ENCODE measurements at places on chromosomes 2 and 18.

DNA sequence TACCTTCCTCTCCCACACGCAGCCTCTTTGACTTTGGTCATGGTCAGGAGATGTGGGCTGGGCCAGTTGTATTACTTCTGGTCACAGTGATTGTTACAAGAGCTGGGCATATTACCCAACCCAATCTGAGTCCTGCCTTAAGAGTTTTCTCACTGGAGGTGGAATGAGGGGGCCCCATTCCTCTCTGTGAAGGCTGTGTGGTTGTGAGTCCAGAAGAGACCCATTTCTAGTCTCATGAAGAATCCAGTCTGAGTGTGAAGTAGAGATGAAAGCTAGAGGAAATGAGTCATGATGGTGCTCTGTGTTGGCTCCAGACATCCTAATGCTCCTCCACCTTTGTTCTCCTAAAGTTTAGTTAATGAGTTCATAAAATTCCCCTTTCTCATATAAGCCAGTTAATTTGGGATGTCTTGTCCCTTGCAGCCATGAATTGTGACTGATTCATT is 50.8 kb upstream of the RASGRP3 start:
- no peak for DNase-seq

GRCh38 chr2:175576270-175576669 is 394.8 kb upstream of the ATP5MC3 start:
- DNase-seq, result no peak

- DNase-seq, result peak; percentile 4
Observed at GRCh38 chr2:238158509-238159070, at the start of gene ERFE. Gene ERFE, plus strand, starts transcription at chr2:238158970. Its CDS starts 38 bp downstream, at chr2:238159008.

DNA sequence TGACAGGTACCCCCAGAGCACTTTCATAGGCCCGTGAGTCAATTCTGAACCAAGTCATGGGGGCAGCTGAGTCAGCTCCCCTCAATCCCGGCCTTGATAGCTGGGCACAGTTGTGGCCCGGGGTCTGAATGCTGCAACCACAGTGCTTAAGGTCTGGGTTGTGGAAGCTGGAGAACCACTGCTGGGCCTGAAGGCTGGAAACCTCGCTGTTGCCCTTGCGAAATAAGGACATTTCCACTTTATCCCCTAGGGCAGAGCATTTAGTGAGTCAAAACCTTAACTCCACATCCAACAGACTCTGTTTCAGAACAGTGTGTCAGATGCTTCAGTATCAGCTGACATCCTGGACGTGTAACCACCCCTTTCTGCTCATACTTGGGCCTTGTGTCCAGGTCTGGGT is 58.6 kb downstream of the SP110 start:
- peak; percentile 82 for DNase-seq

DNA sequence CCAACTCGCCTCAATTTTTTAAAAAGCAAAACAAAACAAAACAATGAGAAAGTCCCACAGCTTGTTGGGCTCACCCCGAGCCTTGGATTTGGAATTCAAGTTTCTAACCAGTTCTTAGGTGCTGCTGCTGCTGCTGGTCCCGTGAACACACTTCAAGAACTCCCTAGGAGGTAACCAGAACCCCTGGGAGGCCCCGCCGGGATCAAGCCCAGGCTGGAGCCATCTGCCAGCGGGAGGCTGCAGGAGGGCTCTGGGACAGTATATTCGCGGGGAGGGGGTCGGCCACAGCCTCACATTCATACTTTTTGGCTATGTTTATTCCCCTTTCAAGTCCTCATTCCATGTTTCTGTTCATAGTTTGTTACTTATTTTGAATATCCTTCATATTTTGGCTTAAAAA is 223.4 kb downstream of the TFCP2L1 start:
- no peak for DNase-seq

DNA sequence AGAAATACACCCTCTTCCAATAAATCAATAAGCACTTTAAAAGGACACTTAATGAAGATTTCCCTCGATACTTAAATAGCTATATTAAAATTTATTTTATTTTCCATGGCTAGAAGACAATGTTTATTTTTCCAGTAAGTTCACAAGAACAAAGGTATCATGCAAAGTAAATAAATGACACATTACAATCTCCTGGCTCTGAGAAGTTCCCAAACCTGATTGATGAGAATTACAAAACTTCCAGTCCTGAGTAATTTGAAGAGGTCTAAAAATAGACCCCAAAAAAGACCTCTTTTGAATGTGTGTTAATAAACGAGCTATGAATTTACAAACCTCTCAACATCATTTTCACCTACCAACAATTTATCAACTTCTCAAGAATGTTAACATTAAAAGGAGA is 1.5 kb upstream of the PEX13 start:
- DNase-seq, result no peak

DNA sequence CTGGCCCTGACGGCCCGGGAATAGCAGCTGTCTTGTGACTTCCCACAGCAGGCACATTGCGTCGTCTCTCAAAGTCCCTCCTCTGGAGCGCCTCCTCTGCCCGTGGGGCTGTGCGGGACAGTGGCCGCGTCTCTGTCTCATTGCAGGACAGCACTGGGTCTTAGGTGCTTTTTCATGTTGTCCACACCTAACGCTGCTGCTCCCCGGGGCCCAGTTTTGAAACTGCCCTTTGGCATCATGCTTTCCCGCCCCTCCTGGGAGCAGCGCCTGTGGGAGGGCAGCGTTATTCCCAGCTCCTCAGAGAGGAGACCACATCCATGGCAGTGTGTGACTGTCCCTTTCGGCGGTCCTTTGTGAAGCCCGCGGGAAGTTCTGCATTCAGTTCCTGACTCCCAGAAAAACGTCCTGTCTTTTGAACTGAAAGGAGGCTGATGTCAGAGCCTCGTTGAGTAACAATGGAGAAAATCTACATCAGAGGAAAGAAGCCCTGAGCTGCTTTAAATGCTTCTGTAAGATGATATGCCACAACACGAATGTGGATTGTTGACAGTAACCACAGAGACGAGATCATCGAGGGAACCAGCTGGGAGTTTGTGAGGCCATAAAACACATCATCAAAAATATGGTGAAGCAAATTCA is 226.0 kb downstream of the FAM210A start:
- peak; percentile 66 for DNase-seq

DNA sequence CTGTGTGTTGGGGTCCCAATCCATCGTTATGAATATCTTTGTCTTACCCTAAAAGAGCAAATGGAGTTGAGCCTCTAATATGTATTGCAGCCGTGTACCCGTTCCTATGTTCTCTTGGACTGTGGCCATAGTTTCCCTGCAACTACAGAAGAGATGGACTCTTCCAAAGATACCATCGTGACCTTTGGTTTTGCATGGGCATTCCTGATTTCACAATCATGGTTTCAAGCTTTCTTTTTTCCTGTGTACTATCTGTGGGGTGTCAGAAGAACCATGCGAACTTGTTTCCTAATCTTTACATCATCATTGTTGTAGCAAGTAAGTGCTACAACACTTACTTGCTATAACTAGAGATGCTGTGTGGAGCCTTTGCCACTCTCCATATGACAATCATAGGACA is 1295.7 kb downstream of the DPP10 start:
- DNase-seq, result no peak

- no peak for DNase-seq
Observed at GRCh38 chr2:86336675-86337243, 667 bp downstream of the REEP1 start.
